Left lung (tissue), 14 donors: ENCODE measurements at places on chromosomes 16 and 17. TPM values are rescaled to one million over a fixed set of nuclear protein-coding genes. Genes with fewer than 3 reads are reported as not detected.
A peak's percentile ranks its signal among the peaks of the same experiment; 100 is the strongest.

FOXN1 gene
- 0.29 TPM for total RNA-seq

BORCS6 gene
- 8.8 TPM for total RNA-seq

GP1BA gene
- total RNA-seq: 0.31 TPM

HOXB1 gene
- not detected for total RNA-seq

CKLF gene
- total RNA-seq: 42.3 TPM

DNA sequence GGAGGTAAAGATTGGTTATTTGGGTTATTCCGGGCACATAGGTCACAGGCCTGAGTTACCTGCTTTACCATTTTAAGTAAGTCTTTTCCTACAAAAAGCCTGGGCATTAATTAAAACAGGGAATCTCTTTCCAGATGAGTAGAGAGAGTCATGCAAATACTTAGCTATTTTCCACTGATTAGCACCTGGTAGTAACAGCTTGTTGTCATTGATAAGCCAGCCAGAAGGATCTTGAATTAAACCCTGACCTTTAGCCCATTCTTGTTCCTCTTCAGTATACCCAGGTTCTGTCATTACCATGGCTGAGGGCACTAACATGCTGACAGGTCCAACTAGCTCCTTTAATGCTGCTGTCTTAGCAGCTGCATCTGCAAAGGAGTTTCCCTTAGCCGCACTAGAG is 44.4 kb upstream of the ARL4D start:
- DNase-seq: no peak

- DNase-seq: no peak
Observed at GRCh38 chr16:22727285-22728166, 86.4 kb upstream of the HS3ST2 start.

GRCh38 chr17:17749921-17750320 is 68.7 kb downstream of the RAI1 start:
- no peak for DNase-seq

DNA sequence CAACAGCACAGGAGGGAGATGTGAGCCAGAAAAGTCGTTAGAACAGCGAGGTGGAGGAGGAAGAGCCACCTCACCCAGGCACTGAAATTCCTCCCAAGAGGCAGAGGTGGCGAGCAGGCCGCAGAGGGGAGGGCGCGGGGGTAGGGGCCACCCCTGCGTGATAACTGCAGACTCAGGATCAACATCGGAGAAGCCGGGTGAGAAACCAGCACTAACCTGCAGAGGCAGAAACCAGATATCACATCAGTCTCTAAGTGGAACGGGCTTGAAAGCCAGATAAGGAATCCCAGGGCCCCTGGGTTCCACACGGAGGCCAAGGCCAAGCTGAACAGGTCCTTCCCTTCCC is 39.4 kb upstream of the ZC3H18 start:
- DNase-seq: no peak

DNA sequence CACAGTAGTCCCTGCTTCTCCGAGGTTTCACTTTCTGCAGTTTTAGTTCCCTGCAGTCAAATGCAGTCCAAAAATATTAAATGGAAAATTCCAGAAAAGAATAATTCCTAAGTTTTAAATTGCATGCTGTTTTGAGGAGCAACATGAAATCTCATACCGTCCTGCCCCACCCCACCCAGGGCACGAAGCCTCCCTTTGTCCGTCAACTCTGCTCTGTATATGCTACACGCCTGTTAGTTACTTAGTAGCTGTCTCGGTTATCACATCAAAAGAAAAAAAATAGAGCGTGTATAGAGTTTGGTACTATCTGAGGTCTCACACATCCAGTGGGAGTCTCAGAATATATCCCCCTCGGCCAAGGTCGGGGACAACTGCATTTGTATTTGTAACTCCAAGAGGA is 129.4 kb upstream of the NOL11 start:
- no peak for DNase-seq

DNA sequence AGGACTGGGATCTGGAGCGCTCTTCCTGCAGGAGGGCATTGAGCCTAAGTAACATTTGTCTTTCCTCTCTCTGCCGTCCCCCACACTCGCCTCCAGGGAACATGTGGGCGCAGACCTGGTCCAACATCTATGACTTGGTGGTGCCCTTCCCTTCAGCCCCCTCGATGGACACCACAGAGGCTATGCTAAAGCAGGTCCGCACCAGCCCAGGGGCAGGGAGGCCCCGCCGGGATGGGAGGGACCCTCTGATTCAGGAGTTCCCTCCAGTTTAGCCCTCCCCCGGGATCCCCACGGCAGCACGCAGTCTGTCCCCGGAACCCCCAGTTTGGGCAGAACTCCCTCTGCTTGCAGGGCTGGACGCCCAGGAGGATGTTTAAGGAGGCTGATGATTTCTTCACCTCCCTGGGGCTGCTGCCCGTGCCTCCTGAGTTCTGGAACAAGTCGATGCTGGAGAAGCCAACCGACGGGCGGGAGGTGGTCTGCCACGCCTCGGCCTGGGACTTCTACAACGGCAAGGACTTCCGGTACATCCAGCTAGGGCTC is 14.1 kb downstream of the ACE start:
- DNase-seq: no peak

GRCh38 chr17:54876656-54877195 is 23.9 kb upstream of the TOM1L1 start:
- DNase-seq: no peak

GRCh38 chr17:74379495-74380085 is 12.3 kb downstream of the GPR142 start:
- peak; percentile 90 for DNase-seq

DNA sequence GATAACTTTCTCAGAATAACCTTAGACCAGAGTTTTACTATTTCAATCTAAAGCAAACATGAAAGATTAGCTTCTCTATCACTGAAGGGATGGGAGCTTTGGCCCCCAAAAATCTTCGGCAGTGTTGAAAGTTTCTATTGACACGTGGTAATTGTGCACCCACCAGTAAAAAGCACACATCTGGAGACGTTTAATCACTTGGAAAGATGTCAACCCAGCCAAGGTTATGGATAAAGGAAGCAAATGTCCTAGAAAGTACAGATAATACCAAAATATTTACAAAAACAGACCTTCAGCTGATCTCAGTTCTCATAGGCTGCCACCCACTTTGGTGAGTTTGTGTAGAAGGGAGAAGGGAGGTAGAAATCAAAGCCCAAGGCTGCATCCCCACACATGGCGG is 5.3 kb downstream of the MYCBPAP start:
- no peak for DNase-seq
